Transverse colon (tissue), 4 donors: ENCODE measurements at places on chromosomes 12 and 14. TPM values are rescaled to one million over a fixed set of nuclear protein-coding genes. Genes with fewer than 3 reads are reported as not detected.

The PAX9 gene
- total RNA-seq = 0.79 TPM

GRCh38 chr12:89856431-89856830, 147.8 kb upstream of the ATP2B1 start:
- no peaks in the 10 kb centered on the region for H3K27me3 ChIP-seq
- no peak for DNase-seq

DNA sequence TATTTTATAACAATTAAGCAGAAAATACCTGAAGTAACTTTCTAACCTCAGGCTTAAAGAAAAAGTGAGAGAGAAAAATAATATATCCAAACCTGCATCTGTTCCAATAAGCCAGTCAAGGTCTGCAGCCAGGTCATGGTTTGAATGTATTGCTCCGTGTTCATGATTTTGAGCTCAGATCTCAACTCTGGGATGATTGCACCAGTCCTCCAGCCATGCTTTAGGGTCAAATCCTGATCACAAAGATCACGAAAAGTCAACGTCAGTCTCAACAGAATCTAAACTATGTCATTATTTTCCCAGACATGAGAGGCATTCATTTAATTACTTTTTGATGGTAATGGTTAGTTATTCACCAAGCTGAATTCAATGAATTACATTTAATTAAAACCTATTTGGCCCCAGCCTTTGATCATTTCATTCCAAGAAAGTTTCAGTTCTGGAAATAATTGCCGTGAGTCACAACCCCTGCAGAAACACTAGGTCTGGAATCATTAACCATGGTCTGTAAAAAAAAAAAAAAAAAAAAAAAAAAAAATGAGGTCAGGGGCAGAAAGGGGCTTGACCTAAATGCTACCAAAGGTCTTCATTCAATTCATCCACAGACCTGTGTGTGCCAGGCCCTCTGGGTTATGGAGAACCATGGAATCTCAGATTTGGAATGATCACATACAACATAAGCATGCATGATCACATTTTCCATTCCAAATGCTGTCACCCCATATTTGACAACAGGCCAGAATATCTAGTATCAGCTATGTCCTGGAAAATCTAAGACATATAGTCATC, 55.6 kb downstream of the NT5DC3 start:
- no peaks in the 10 kb centered on the region for H3K36me3 ChIP-seq
- H3K27ac ChIP-seq = no peak overlapping the region
- DNase-seq = no peak
- peaks cover 16% of the 10 kb centered on the region for H3K4me1 ChIP-seq

DNA sequence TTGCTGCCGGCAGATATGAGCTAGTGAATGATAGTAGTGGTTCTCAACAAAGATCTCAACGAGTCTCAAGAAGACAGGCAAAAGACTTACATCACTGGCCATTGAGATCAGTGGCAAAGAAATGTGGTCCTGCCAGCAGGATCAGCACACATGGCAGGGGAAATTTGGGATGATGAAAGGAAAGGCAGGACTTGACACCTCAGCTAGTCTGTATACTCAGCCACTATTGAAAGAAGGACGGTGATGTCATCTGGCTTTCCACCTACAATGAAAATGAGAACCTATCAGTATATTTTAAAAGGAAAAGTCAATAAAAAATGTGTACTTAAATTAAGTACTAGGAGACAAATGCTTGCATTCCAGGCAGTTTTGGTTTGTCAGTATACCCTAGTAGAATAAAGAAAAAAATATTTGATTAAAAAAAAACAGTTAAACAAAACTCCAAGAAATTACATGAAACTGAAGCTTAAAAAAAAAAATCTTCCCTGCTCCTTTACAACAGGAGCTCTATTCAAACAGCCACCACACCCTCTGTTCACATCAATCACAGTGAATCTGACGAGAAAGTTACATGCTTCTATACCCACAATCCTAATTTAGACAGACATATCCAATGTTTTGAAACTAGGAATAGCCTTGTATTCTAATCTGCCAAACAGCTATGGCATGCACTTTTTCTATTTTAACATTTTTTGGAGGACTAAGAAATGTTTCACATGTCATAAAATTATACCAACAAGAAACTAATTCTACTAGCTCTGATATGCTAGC, 34.9 kb downstream of the RAD9B start:
- H3K27me3 ChIP-seq = no peaks in the 10 kb centered on the region
- no peak overlapping the region for H3K4me3 ChIP-seq
- no peak for DNase-seq
- peak overlapping the region; percentile 72 for H3K27ac ChIP-seq

DNA sequence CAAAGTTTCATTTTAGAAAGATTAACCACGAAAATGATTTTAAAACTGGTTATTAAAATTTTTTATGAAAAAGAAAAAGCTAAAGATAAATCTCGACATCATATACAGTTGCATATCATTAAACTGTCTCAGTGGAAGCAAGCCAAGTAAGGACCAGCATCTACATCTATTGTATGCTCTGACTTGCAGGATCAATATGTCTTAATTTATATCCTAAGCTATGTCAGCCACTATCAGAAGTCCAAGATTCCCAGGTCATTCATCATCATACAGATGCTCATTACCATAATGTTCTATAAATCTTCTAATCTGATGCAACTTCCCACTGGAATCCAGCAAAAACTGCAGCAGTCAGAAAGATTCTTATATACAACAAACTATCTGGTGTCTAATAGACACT, 43.5 kb downstream of the CMAS start:
- no peaks in the 10 kb centered on the region for H3K36me3 ChIP-seq
- no peaks in the 10 kb centered on the region for H3K4me1 ChIP-seq
- H3K4me3 ChIP-seq = no peak overlapping the region
- H3K27ac ChIP-seq = no peak overlapping the region
- no peaks in the 10 kb centered on the region for H3K27me3 ChIP-seq

The NFYB gene
- 26.0 TPM for total RNA-seq

DNA sequence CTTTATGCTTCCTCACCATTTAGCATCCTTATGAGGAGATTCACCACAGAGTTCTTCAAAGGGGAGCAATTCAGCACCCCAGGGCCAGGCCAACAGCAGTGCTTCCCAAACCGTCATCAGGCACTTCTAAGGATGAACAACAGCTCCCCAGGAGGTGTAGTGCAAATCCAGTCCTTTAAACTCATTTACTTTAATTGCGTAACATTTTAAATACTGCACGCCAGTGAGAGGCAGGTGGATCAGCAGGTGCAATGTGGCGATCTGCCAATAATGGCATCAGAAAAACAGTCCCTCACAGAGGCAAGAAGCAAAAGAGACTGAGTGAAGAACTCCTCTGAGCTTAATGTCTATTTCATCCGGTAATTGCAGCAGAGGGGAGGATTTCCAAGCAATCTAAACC, 770.9 kb upstream of the FOXG1 start:
- H3K27ac ChIP-seq = no peak overlapping the region
- H3K27me3 ChIP-seq = no peaks in the 10 kb centered on the region
- H3K36me3 ChIP-seq = no peaks in the 10 kb centered on the region

DNA sequence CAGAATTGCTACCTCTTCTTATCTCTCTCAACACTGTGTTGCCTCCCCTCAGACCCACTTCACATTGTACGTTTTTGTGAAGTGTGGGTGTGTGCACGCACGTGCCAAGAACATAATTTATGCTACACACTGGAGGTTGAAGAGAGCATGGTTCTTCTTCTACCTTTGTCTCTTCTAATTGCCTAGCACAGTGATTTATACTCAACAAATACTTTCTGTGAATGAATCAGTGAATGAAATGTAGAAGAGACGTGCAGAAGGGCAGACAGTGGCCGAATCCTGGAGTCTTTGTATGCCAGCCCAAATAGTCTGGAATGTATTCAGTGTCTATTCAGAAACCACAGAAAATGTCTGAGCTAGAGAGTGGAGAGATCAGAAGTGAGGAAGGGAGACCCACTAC, 4.6 kb upstream of the SAMD4A start:
- no peaks in the 10 kb centered on the region for H3K36me3 ChIP-seq
- no peak overlapping the region for H3K4me3 ChIP-seq
- no peak overlapping the region for H3K27ac ChIP-seq
- no peaks in the 10 kb centered on the region for H3K27me3 ChIP-seq
- DNase-seq = no peak
- peaks cover 5% of the 10 kb centered on the region for H3K4me1 ChIP-seq

GRCh38 chr12:121955258-121956237, 37.2 kb downstream of the CFAP251 start:
- no peak for DNase-seq
- no peak overlapping the region for H3K27ac ChIP-seq
- no peak overlapping the region for H3K4me3 ChIP-seq
- no peaks in the 10 kb centered on the region for H3K27me3 ChIP-seq
- no peaks in the 10 kb centered on the region for H3K4me1 ChIP-seq
- no peaks in the 10 kb centered on the region for H3K36me3 ChIP-seq

The TRIM9 gene
- 21.3 TPM for total RNA-seq

The SLC17A8 gene
- 5.4 TPM for total RNA-seq

- H3K27me3 ChIP-seq = no peaks in the 10 kb centered on the region
- no peak overlapping the region for H3K27ac ChIP-seq
- H3K4me3 ChIP-seq = no peak overlapping the region
- no peaks in the 10 kb centered on the region for H3K36me3 ChIP-seq
Observed at GRCh38 chr12:132520421-132521199, 30.7 kb downstream of the FBRSL1 start.

The RAD9B gene
- 0.32 TPM for total RNA-seq

The OR6J1 gene
- total RNA-seq = not detected

DNA sequence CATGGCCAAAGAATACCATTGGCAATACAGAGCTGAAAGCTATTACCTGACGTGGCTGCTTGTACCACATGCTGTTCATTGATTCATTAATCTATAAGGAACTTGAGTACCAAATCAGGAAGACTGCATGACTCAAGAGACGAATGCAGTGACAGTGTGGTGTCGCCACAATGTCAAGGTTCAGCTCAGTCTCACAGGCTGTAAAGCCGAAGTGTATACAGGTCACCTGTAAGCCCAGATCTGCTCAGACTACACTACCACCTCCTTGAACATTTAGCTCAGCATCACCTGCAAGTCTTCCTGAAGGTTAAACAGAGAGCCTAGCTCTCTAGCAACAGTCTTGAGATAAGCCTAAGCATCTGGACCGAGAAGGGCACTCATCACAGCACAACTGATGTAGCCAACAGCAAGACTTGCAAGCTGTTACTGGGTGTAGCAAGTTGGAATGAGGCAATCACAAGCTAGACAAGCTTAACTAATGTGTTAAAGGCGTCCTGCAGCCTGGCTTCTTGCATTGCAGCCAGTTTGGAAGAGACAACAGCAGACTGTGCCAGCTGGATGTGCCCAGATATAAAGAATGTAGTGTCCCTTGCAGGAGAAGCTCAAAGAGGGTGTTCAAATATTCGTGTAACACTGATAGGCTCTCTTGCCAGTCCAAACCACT, 21.0 kb downstream of the TMTC1 start:
- no peaks in the 10 kb centered on the region for H3K27me3 ChIP-seq
- H3K36me3 ChIP-seq = no peaks in the 10 kb centered on the region
- peaks cover 7% of the 10 kb centered on the region for H3K4me1 ChIP-seq
- no peak overlapping the region for H3K27ac ChIP-seq
- no peak for DNase-seq

- no peak overlapping the region for H3K4me3 ChIP-seq
- H3K27me3 ChIP-seq = no peaks in the 10 kb centered on the region
- H3K36me3 ChIP-seq = no peaks in the 10 kb centered on the region
Observed at GRCh38 chr12:41443690-41444089, 255.6 kb downstream of the PDZRN4 start.

- DNase-seq = no peak
- no peak overlapping the region for H3K27ac ChIP-seq
- H3K4me3 ChIP-seq = no peak overlapping the region
- H3K27me3 ChIP-seq = no peaks in the 10 kb centered on the region
- no peaks in the 10 kb centered on the region for H3K4me1 ChIP-seq
Observed at GRCh38 chr14:65492266-65492665, 79.7 kb downstream of the FUT8 start.

The SIRT4 gene
- total RNA-seq = 1.9 TPM

GRCh38 chr12:5533368-5533767, 101.5 kb downstream of the NTF3 start:
- H3K4me3 ChIP-seq = no peak overlapping the region
- DNase-seq = no peak
- no peaks in the 10 kb centered on the region for H3K27me3 ChIP-seq
- H3K36me3 ChIP-seq = no peaks in the 10 kb centered on the region
- H3K4me1 ChIP-seq = no peaks in the 10 kb centered on the region
- H3K27ac ChIP-seq = no peak overlapping the region

DNA sequence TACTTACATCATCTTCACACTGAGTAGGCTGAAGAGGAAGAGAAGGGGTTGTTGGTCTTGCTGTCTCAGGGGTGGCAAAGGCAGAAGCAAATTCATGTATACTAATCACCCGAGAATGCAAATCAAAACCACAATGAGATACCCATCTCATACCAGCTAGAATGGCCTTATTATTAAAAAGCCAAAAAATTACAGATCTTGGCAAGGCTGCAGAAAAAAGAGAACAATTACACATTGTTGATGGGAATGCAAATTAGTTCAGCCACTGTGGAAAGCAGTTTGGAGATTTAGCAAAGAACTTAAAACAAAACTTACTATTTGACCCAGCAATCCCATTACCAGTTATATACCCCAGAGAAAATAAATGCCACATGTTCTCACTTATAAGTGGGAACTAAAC, 154.9 kb downstream of the SEC23A start:
- no peaks in the 10 kb centered on the region for H3K36me3 ChIP-seq
- H3K27me3 ChIP-seq = no peaks in the 10 kb centered on the region
- H3K4me1 ChIP-seq = no peaks in the 10 kb centered on the region
- no peak overlapping the region for H3K4me3 ChIP-seq

The CEP128 gene
- total RNA-seq = 1.9 TPM
